Cortex of kidney (tissue), 1 donor: ENCODE measurements at places on chromosomes 1 and 21.

DNA sequence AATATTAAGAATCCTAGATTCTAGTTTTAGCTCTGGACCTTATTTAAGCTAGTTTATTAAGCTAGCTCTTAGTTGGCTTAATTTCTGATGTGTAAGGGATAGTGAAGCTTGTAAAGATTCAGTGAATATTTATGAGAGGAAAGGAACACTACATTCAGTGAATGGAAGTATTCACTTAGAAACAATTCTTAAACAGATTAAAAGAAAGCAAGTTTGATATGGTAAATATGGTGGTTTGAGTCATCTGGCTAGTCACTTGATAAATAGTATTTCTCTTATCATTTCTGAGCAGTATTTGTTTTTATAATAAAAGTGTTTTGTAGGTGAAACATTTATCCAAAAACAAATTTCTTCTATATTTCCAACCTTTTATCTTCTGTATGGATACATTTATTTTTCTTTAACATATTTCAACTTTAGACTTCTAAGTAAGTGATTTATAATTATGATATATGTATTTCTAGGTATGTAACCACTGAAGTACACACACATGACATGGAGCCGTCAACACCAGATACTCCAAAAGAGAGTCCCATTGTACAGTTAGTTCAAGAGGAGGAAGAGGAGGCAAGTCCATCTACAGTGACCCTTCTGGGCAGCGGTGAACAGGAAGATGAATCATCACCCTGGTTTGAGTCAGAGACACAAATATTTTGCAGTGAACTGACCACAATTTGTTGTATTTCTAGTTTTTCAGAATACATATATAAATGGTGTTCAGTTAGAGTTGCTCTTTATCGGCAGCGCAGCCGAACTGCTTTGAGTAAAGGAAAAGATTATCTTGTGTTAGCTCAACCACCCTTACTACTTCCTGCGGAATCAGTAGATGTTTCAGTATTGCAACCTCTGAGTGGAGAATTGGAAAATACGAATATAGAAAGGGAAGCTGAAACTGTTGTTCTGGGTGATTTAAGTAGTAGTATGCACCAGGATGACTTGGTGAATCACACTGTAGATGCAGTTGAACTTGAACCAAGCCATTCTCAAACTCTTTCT lies 55.6 kb downstream of the SUCO start:
- no peak for DNase-seq

- DNase-seq = no peak
These were observed 775.6 kb downstream of the LTN1 start for GRCh38 chr21:28216976-28217523.

- no peak for DNase-seq
These were observed 10.1 kb downstream of the VANGL2 start for GRCh38 chr1:160410406-160411005.

GRCh38 chr1:155277902-155278688 lies 832 bp downstream of the HCN3 start:
- DNase-seq = no peak

DNA sequence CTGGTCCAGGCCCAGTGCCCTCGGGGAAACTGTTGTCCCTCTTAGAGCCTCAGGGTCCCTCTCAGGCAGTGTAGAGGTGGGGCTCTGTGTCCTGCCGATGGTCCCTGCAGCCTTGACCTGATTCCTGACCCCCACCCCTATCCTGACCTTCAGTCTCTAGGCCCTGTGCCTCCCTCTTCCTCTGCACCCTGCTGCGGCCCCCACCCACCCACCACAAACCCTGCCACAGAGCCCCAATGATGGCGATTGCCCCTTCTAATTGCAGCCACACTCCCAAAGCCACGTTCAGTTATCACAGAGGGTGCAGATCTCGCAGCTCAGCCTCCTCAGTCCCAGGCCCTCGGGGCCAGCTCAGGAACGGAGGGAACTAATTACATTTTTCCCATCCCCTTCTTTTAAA lies 99.7 kb downstream of the PAX7 start:
- DNase-seq = no peak

DNA sequence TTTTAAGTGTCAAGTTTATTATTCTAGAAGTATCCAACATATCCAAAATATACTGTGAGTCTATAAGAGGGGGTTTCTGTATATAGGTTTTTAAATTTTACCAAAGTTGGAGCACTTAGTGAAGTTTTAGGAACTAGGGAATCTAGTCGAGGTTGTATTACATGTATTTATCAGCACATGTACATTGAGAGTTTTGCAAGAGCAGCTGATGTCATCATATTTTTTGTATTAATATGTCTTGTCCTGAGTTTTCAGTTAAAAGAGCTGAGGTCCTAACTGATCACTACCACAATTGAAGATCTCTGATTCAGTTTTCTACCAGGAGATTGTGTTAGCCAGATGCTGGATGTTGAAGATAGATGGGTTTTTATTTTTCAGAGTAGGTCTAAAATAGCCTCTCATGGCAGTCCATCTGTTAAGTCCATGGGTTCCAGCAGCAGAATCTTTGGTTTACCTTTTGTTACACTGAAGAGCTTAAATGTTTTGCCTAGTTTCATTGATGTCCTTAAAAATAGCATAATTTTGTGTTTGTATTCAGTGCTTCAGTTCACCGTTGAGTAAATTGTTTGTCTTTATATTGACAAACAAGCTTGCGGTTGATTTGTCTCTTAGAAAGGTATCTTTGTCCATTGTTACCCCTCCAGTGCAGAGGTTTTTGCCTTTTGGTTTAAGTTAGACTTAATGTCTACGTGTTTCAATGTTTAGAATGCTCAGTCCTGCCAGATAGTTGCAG lies 16.0 kb downstream of the YBX1 start:
- DNase-seq = no peak

DNA sequence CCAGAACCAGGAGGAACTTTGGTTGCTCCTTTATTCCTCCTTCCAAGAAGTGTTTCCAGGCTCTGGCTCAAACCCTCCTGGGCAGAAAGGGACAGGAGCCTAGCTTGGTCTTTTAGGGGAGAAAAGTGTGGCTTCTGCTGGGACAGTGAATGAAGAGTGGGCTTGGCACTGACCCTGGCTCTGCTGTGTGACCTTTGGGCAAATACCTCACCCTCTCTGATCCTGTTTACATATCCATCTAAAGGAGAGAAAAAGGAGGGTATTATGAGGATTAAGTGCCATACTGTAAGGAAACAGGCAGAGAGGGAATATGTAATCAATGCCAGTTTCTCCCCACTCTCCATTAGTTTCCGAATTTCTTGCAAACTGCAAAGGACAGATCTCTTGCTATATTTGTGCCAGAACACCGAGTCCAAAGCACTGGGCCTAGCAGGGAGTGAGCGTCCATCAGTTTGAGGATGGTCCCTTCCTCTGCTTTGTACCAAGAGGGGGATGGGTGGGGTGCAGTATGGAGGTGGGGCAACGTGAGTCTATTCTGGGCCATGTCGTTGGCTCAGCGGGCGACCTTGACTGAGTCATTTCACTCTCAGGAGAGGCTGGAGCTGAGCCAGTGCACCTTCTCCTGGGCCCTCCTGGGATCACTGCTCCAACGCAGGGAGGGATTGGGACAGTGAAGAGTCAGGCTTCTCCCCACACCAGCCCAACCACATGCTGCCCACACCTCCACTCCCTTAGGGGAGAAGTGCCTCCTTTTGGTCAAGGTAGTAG lies 38.4 kb downstream of the IGSF21 start:
- DNase-seq = no peak

GRCh38 chr1:28580722-28581530 lies 11.1 kb upstream of the RAB42 start:
- no peak for DNase-seq

- DNase-seq = no peak
These were observed 999 bp downstream of the THAP3 start for GRCh38 chr1:6625584-6626149.

GRCh38 chr1:7257225-7257624 lies 472.0 kb downstream of the CAMTA1 start:
- no peak for DNase-seq

GRCh38 chr1:118988186-118989005 lies at the start of gene TBX15:
Gene TBX15 (minus strand): TSS chr1:118988343. CDS start chr1:118987795, 548 bp downstream.
- DNase-seq = no peak

DNA sequence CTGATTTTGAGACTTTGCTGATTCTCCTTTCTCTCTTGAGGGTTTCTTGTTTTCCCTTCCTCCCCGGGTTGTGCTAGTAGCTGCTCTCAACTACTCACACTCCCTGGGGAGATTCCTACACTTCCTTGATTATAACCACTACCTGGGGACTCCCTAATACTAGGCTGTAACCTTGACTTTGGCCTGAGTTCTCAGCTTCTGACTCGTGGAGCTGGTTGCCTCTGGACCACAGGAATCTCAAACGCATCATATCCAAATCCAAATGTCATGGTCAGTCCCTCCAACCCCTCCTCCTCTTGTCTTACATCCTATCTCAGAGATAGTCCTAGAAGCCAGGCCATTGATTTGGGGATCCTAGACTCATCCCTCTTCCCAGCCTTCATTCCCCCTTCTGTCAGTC lies 12.0 kb downstream of the MOV10 start:
- DNase-seq = no peak

DNA sequence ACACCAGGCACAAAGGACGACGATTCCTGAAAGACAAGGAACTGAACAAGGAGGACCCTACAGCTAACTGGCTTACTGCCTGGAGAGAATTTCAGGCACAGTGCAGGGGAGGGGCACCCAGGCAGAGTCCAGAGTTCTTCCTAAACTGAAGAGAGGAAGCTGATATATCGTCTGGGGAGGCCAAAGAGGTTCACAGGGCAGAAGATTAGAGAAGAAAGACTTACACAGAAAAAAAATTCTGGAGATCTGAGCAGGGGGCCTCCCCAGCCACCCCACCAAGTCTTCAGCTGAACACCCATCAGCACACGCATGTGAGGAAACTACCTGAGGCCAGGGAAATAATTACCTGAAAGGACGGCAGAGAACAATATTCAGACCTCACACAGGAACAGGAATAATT lies 24.6 kb downstream of the SORT1 start:
- no peak for DNase-seq

GRCh38 chr1:54575161-54575560 lies 27.1 kb downstream of the ACOT11 start:
- no peak for DNase-seq

DNA sequence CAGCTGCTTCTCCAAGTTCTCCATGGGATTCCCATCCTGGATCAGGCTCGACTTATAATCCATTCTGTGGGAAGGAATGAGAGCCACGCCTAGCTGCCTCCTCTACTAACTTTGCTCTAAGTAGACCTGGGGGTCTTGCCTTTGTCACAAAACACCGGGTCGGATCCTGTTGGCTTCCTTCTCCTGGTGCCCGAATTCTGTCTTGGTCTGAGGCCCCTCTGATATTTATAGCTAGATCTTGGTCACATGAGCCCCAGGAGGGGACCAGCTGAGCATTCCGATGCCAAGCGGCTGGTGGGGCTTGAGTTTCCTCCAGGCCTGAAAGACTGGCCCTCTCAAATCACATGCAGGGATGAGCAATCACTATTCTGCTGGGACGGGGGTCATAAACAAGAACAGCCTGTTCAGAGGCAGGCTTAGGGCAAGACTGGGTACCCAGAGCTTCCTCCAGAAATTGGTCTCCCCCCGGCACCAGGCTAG lies at the start of gene TRIM63:
TRIM63 (minus strand) TSS at position 199 of the 480 bp plus-strand sequence; CDS start at position 63, 136 bp downstream.
- no peak for DNase-seq

GRCh38 chr1:156623946-156624813 lies 5.0 kb downstream of the HAPLN2 start:
- DNase-seq = no peak

DNA sequence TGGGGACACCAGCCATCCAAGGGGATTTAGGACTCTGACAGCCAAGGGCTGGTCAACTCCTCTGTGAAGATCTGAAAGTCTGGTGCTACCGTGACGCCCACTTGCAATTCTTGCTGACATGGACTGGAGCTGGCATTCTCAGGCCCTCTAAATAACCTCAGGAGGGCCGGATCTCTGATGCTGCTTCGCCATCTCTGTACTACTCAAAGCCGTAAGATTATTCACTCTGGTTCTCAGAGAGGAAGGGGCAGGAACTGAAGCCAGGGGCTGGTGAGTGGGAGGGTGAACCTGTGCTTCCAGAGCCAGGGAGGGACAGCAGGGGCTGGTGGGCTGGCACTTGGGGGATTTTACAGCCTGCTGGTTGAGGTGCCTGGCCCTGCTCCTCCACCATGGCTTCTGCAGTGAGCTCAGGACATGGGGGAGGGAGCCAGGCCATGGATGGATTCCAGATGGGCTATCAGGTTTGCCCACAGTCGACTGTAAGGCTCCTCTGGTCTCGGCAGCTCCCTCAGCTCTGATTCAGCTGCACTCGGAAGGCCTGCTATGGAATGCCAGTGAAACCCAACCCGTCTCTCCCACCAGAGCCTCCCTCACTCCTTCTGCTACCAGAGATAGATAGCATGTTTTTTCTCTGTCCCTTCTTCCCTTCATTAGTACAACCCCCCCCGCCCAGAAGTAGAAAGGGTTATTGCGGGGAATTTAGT lies 84.5 kb downstream of the PLXNA2 start:
- DNase-seq = no peak

DNA sequence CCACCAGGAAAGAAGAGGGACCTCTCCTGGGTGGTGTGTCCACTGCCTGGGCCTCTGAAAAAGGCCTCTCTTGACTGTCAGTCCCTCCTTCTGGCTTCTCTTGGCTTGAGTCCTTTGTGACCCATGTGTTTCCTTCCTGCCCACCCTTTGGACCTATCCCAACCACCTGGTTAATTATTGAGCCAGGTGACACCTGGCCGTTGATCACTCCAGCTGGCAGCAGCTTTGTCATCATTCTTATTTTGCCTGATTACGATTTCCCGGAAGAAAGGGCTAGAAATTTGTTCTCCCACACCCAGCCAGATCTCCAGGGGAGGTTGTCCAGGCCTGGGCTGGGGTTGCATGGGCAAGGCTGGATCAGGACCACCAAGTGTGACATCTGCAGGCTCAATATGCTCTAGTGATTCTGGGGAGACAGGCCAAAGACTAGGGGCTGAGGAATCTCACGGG lies 24.8 kb downstream of the CSF1 start:
- DNase-seq = no peak

GRCh38 chr1:224378855-224379631 lies 22.4 kb downstream of the CNIH4 start:
- DNase-seq = no peak
